ENCODE measurements at places on chromosomes 6 and 20. TPM values are rescaled to one million over a fixed set of nuclear protein-coding genes. Genes with fewer than 3 reads are reported as not detected.
A peak's percentile ranks its signal among the peaks of the same experiment; 100 is the strongest.

Gene DACT2
- not detected for polyA plus RNA-seq

Gene HLA-DOB
- 0.10 TPM for polyA plus RNA-seq

- DNase-seq = peak; percentile 86
Measured at GRCh38 chr20:57672164-57672563, 37.7 kb downstream of the PMEPA1 start.

DNA sequence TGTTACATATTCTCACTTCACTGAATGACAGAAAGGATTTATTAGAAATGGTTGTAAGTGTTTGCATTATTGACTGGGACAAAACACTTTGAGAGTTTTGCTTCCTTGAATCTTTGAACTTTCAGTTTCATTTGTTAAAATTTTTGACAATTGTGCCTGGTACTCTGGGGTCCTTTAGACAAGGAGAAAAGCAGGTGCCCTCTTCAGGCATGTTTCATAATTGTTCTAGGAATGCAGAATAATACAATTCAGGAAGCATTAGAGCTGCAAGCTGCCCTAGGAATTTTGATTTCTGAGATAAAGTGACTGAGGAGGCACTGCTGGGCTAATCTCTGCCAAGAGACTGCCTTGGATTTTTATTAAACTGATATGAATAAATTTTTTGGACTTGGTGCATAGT, 49.7 kb downstream of the TOP1 start:
- peak; percentile 86 for DNase-seq

- peak; percentile 11 for DNase-seq
Measured at GRCh38 chr6:93678841-93679454, 259.6 kb upstream of the EPHA7 start.

- DNase-seq = peak; percentile 31
Measured at GRCh38 chr6:72649032-72649984, 27.4 kb downstream of the KCNQ5 start.

DNA sequence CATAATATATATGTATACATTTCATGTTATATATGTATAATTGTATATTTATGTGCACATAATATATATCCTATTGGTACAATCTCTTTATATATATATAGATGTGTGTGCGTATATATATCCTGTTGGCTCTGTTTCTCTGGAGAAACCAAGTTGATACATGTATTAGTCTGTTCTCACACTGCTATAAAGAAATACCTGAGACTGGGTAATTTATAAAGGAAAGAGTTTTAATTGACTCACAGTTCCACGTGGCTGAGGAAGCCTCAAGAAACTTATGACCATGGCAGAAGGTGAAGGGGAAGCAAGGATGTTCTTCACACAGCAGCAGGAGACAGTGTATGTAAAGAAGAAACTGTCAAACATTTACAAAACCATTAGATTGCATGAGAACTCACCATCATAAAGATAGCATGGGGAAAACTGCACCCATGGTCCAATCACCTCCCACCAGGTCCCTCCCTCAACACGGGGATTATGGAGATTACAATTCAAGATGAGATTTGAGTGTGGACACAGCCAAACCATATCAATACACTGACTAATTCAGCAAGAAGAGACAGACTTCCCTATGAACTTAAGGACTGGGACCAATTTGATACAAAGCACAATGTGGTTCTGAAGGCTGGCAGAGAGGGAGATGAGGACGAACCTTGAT, 14.0 kb downstream of the CST3 start:
- no peak for DNase-seq

Gene BACH2
- polyA plus RNA-seq = 1.1 TPM

Gene HCRTR2
- not detected for polyA plus RNA-seq

DNA sequence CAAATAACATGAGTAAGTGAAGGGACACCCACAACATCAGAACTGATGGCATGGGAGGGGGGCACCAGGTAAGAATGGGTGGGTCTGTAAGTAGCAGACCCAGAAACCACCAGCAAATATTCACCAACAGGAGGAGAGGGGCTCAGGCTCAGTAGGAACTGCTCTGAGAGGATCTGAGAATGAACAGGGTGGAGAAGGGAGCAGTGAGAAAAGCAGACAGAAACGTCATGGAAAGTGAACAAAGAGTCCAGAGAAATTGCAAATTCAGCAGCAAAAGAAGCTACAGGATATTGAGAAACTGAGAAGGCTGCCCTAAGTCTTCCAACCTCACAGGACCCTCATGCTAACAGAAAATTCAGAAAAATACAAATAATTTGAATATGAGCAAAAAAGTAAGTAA, 121.3 kb downstream of the KIF16B start:
- no peak for DNase-seq

GRCh38 chr6:32792901-32793435, 23.8 kb downstream of the HLA-DOB start:
- no peak for DNase-seq

DNA sequence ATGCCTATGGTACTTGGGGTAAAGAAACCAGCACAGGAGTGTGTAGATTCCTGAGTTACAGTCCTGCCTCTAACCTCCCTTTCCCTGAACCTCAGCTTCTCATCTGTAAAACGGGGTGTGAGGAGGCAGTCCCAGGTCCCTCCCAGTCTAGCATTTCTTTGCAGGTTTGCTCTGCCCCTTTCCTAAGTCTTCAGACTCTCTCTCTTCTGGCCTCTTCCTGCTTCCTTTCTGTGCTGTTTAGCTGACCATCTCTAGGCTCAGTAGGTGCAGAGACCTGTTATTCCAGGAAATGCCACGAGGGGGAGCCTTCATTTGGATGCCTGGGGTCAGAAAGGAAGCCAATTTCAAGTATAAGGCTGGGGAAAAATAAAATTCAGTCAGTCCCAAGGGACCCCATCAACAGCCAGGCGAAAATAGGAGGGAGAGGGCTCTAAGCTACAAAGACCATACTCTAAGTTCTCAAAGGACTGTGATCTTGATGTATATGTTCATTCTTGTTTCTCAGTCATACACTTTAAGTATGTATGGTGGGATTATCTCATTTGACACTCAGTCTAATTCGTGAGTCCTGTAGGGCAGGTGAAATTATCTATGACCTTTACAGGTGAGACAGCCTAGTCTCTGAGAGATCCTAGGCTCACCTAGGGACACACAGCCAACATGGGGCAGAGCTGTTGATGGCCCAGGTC, 89.1 kb downstream of the NCR2 start:
- peak; percentile 77 for DNase-seq

DNA sequence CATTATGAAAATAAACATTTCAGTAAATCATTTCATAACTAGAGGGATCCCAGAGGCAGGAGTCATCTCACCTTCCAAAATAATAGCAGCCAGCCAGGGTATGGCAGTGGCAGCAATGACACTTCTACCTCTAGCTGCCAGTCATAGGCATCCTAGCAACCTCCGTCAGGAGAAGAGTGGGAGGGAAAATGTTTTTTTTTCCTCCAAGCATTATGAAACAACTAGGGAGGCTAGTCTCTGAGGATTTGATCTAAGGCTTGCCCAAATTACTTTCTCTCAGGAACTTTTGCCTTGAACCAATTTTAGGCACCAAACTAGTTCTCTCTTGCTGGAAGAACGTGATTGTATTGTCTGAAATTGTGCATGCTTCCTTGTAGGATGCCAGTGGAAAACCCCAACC, 208.7 kb upstream of the PREP start:
- no peak for DNase-seq

Measured in endothelial cell of umbilical vein (primary cell).